Stimulated activated CD4-positive, alpha-beta T cell treated with anti-CD3 and anti-CD28 coated beads, Interleukin-1b, Interleukin-23, amount 100 ng/mL, for 1 hour (primary cell): ENCODE measurements at places on chromosomes 2 and 18.

GRCh38 chr2:47072728-47073191, 82.3 kb downstream of the STPG4 start:
- no peak for DNase-seq

- DNase-seq: no peak
Observed at GRCh38 chr2:75289771-75290170, 90.5 kb upstream of the TACR1 start.

GRCh38 chr2:150391779-150392178, 95.7 kb downstream of the RND3 start:
- no peak for DNase-seq

GRCh38 chr2:121664713-121665112, 15.5 kb upstream of the CLASP1 start:
- no peak for DNase-seq

- no peak for DNase-seq
Observed at GRCh38 chr2:2547911-2548310, 216.8 kb upstream of the MYT1L start.

- DNase-seq: peak; percentile 34
Observed at GRCh38 chr2:18387441-18388206, 172.8 kb downstream of the RDH14 start.

DNA sequence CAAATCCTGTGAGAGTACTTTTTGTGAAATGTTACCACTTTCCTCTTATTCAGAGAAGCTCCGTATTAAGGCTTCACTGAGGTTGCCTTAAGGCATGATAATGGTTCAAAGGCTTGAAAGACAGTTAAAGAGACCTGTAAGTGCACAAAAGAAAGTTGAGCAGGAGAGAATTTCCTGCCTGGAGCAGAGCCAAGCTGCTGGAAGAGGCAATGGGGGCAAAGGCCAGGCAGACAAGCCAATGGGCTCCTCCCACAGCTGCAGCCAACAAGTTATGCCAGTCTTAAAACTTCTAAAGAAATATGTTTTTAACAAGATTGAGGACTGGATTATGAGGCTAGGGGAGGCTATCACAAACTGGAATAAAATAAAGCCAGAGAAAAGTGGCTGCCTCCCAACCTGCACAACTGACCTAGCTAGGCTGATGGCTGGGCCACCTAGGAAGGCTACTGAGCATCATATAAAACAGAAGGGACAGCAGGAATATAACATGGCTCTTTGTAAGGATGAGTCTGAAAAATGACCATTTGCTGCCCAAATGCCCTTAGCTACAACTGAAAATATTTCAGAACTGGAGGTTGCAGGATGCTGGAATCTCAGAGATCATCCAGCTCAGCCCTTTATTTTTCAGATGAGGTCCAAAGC, 2.1 kb downstream of the IL1B start:
- DNase-seq: no peak

DNA sequence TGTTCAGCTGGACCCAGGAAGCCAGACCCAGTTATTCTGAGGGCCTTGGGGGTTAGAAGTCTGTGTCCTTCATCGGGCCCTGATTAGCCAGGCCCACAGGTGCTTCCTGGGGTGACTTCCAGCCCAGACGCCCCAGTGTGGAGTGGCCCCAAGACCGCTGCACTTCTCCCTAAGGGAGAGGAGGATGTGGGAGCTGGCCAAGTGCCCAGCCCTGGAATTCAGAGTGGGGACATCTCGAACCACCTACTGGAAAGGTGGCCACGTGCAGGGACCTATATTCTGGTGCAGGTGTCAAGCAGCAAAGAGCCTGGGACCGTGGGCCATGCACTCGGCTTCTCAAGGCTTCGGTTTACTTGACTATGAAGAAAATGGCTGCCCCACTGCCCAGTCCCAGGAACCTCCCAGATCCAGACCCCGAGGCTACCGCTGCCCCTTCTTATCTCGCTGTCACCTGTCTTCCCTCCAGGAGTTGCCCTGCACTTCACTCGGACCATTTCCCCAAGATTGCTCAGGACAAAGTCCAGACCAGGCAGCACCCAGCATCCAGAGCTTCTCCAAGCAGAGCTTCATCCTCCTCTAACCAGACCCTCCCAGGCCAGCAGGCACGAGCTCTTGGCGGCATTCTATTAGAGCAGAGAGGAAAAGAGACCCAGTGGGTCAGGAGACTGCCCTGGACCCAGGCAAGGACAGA, 142.8 kb upstream of the ID2 start:
- no peak for DNase-seq

DNA sequence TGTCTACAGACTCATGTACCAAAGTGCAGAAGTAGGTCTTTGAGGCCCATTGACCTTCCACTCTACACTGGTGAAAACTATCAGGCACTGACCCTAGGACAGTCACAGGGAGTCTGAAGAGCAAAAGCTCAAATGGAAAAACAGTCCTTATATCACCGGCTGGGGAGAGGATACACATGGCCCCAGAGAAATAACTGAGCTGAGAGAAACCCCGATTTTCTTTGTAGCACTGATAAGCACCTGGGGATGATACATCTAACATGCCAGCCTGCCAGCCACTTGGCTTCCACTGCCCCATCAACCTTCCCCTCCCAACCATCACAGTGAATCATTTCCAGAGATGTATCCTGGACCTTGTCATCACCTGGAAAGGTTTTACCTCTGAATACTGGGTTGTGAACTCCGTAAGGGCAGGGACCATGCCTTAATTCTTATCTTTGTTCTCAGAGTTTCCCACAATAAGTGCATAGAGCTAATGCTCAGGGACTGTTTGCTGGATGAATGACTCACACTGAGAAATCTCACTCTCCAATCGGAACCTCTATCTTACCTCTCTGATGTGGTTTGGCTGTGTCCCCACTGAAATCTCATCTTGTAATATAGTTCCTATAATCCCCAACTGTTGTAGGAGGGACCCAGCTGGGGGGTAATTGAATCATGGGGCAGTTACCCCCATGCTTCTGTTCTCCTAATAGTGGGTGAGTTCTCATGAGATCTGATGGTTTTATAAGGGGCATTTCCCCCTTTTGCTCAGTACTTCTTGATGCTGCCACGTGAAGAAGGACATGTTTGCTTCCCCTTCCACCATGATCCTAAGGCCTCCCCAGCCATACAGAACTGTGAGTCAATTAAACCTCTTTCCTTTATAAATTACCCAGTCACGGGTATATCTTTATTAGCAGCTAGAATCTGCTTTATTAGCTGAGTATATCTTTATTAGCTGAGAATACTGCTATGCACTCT, 37.1 kb downstream of the EVA1A start:
- no peak for DNase-seq

DNA sequence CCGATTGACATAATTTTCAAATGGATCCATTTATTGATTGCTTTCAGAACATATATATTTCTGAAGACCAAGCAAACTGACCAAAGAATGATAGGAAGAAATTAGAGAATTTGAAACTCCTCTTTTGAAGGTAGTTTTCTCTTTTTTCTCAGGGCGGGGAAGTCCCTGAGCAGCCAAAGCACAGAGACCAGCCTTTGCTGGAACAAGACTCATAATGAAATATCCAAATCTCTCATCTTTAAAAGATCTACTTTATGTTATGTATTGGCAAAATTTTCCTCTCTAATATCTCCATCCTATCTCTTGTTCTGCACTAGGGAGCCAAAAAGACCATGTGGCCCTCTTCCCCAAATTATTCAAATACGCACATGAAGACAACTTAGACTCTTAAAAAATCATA, 379.0 kb upstream of the TCF4 start:
- DNase-seq: no peak

- no peak for DNase-seq
Observed at GRCh38 chr2:240384711-240385450, 50.6 kb upstream of the GPC1 start.

- DNase-seq: no peak
Observed at GRCh38 chr18:63237881-63238692, 81.5 kb downstream of the BCL2 start.

GRCh38 chr2:237968048-237968862, 1.4 kb downstream of the UBE2F start:
- no peak for DNase-seq

DNA sequence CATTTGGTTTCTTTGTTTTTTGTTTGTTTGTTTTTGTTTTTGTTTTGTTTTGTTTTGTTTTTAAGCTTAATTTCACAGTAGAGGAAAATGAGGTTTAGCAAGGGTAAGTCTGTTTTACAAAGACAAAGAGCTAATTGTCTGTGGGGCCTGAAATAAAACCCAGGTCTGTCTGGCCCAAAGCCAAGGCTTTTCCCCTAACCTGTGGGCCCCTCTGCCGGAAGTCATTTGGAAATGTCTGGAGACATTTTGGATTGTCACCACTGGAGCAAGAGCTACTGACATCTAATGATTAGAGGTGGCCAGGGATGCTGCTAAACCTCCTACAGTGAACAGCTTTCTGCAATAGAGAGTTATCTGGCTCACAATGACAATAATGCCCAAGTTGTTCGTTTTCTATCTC, 167.2 kb downstream of the MAP2 start:
- no peak for DNase-seq

DNA sequence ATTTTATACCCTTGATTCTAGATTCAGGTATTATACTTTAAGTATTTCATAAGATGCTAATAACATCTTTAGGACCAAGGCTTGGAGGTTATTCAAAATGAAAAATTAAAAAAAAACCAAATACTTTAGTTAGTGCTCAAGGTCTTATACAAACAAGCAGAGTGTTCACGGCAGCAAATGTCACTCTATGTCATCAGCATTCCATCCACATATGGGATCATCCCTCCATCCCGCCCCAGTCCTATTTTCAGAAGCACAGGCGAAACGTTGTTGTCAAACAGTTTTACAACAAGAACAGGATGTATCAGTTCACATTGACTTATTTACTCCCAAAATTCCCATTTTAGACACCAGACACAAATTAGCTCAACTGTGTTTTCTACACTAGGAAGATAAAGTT, 83.7 kb downstream of the DSEL start:
- DNase-seq: no peak

- no peak for DNase-seq
Observed at GRCh38 chr2:75787532-75788132, 76.9 kb upstream of the GCFC2 start.

- no peak for DNase-seq
Observed at GRCh38 chr2:54574107-54574859, 118.2 kb downstream of the SPTBN1 start.
